Stimulated activated CD4-positive, alpha-beta T cell treated with anti-CD3 and anti-CD28 coated beads, Interleukin-12 subunit alpha, Interleukin-12 subunit beta, amount 100 ng/mL, for 4 hours (primary cell): ENCODE measurements at places on chromosomes 2 and 18.

- no peak for DNase-seq
Measured at GRCh38 chr2:64629329-64629781, 24.4 kb downstream of the SERTAD2 start.

- no peak for DNase-seq
Measured at GRCh38 chr18:58287353-58288274, 243.6 kb downstream of the NEDD4L start.

DNA sequence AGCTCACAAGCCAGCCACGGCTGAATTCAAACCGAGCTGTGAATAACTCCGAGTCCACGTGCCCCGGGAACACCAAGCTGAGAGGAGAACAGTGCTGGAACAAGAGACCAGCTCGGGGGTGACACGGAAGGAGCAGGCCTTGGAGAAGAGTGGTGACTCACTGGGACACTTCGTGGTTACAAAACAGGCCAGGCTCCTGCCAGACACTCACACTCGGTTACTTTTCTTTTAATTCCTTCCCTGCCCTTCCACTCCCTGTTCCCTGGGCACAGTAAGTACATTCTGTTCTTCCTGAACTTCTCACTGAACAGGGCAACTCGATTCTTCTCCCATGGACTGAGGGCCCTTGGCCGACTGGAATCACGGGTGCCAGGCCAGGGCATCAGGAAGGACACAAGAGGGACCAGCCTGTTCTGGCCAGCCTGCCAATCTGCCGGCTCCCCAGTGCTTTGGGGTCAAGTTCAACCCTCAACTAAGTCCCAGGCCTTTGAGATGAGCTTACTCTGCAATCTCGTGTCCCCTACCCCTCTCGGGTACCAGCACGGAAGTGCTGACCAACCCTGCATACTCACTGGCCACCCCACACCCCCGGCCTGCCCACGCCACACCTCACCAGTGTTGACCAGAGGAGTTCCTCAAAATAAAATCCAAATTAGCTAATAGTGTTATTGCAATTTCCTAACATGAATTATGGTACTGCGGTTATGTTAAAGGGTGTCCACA, 87.5 kb downstream of the TFCP2L1 start:
- DNase-seq, result no peak

GRCh38 chr2:110105608-110106467, 9.8 kb downstream of the MALL start:
- DNase-seq, result no peak

DNA sequence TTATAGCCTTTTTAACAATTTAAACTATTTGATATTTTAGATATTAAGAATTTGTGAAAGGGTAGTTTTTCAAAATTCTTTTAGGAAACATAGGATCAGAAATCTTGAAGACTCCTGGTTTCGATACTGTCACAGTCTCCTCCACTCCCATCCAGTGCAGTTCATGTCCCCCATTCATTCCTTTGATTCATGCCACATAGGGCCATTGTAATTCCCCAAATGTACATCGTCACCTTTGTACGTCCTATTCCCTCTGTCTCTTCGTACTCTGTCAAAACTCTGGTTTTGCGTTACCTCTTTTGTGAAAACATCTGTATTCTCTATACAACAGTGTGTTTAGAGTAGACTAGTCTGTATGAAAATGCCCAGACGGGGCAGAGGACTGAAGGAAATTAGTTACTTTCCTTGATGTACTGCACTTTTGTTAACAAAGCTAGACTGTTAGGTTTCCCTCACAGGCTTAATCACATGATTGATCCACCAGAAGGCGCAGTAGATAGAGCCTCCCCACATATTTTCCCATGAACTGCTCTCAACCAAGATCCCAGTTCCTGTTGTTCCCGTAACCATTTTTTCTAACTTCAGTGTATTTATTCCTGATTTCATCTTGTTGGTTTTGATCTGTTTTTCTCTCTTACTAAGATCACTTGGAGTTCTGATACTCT, 2.5 kb downstream of the MRPL35 start:
- DNase-seq, result no peak

DNA sequence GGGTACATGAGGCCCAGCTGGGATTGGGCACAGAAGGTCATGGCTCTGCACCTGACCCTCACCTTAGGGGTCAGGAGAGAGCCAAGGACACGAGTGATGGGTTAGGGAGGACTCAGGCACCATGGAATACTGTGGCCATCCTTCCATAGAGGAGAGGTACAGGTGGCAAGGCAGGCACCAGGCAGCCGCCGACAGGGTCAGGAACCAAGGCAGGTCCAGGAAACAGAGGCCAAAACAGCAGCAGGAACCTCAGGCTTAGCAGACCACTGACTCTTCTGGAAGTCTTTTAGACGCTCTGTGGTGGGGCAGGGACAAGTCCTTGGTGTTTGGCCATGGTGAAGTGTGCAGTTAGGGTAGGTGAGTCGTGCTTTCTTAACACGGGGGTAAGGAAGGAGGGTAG, 128.0 kb downstream of the NEDD4L start:
- DNase-seq, result no peak
